ENCODE measurements at places on chromosomes 5 and 9.

- DNase-seq = no peak
These were observed 997.1 kb upstream of the ARRDC3 start for GRCh38 chr5:92380069-92380770.

DNA sequence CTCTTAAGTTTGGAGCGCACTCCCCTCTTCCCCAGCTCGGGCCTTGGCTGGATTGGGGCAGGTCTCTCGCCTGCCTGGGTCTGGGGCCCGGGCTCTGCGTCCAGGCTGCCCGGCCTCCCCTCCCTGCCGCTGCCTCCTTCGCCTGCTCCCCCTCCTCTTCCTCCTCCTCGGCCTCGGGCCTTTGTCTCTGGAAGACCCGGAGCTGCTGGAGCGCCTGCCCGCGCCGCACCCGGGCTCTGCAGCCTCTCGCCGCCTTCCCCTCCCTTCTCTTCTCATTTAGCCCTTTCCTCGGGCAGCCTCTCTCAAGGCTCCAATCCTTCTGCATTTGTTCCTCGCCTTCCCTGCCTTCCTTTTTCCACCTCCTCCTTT lies 218.5 kb downstream of the C9orf50 start:
- no peak for DNase-seq

GRCh38 chr9:89564346-89564878 lies 40.4 kb upstream of the GADD45G start:
- DNase-seq = peak; percentile 12

- no peak for DNase-seq
These were observed 1.4 kb downstream of the COL23A1 start for GRCh38 chr5:178588769-178589168.

DNA sequence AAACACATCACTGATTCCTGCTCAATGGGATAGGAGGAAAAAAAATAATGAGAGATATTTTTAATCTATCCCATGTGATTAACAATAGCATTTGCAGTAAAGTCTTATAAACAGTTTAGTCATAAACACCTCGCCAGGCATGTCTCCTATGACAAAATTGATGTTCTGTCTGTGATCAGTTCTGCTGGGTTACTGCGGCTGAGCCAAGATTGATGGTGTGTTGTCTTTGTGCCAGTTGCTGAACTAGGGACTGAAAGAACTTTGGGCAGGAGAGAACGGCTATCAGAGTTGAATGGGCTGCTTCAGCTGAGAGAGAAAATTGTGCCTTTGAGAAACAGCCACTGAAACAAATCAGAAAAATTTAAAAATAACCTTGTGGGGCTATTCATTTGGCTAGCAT lies 37.3 kb upstream of the MAMDC2 start:
- no peak for DNase-seq

- DNase-seq = no peak
These were observed 524.2 kb downstream of the SPATA31D1 start for GRCh38 chr9:82512728-82513127.

DNA sequence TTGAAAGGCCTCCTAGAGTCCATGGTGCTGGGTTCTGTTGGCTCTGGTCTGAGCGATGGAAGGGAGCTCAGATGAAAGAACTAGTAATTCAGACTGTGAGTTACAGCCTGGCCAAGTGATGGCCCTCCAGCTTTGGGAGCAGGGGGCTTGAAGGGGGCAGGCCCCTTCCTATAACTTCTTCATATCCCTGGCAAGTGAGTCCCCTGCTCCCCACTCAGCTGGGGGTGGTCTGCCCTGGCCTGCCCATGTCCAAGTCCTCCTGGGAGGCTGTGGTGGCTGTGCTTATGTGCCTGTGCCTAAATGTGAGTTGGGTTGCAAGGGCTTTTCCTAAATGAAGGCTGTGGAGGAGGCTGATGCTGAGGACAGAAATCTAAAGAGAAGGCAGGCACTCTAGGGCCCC lies 80.1 kb downstream of the MACROH2A1 start:
- no peak for DNase-seq

- DNase-seq = peak; percentile 35
These were observed 464 bp downstream of the CEMIP2 start for GRCh38 chr9:71767776-71768321.

- no peak for DNase-seq
These were observed 477.0 kb downstream of the CCDC171 start for GRCh38 chr9:16029796-16030363.

Measured in fibroblast of pulmonary artery (primary cell).